ENCODE measurements at places on chromosomes 1 and 21.

- no peak for DNase-seq
Observed at GRCh38 chr21:16179773-16180172, 450.0 kb downstream of the USP25 start.

GRCh38 chr21:37281993-37282392 lies 14.9 kb upstream of the VPS26C start:
- no peak for DNase-seq

- DNase-seq: no peak
Observed at GRCh38 chr21:14454016-14455009, 71.4 kb upstream of the HSPA13 start.

GRCh38 chr1:160708118-160708517 lies 3.5 kb downstream of the CD48 start:
- DNase-seq: no peak

DNA sequence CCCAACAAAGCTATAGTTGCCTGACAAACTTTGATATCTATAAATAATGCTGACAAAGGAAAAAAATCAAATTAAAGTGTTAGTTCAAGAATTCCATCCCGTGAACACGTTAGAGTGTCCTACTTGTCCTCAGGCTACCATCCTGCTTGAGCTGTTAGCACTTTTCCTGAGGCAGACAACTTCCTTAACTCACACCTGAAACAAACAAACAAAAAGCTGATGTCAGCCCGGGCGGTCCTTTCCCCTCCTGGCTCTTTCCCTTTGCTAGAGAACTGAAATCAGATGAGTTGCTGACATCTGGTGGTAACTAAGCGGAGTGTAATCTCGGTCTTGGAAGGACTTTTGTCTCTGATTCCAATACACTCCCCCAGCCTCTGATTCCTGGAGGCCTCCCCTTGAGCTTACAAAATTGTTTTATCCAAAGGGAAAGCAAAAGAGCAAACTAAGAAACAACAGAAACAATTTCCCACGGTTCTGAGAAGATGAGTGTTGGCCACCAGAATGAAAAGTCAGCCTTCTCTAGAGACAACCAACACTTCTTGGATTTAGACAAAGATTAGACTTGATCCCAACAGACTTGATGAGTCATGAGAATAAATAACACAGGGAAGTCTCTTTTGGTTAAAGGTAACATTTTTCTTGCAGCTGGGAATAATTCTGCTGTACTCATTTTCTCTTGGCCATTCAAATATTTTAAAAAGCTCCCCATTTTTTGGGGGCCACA lies 135.4 kb downstream of the PROX1 start:
- peak; percentile 51 for DNase-seq

DNA sequence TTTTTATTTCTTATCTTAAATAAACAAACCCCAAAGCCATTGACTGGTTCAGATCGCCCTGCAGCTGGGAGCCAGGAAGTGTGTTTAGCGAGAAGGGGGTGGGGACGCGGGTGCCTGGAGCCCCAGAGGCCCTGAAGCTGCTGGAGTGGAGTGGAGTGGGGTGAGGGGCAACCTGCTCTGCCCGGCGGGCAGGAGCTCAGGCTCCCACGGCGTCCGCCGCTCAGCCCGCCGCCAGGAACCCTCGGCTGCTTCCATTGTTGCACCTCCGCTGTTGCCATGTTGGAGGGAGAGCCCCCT lies 673 bp downstream of the PIK3C2B start:
- DNase-seq: no peak

- no peak for DNase-seq
Observed at GRCh38 chr21:42496839-42497202, 797 bp upstream of the RSPH1 start.

DNA sequence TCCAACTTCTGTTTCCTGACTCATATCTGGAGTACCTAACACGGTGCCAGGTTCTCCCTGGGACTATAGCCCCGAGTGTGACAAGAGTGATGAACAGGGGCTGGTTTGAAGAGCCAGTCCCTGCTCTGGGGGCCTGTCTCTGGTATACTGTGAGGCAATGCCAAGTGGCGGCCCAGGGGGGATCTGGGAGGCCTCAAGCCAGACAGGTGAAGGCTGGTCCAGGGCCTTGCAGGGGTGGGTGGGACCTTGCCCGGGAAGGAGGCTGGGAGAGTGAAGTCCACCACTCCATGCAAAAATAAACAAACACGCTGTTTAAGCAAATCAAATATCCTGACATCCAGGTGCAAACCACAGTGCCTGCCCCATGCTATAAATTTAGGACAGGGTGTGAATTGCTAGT lies 6.8 kb upstream of the PLXNA2 start:
- no peak for DNase-seq

DNA sequence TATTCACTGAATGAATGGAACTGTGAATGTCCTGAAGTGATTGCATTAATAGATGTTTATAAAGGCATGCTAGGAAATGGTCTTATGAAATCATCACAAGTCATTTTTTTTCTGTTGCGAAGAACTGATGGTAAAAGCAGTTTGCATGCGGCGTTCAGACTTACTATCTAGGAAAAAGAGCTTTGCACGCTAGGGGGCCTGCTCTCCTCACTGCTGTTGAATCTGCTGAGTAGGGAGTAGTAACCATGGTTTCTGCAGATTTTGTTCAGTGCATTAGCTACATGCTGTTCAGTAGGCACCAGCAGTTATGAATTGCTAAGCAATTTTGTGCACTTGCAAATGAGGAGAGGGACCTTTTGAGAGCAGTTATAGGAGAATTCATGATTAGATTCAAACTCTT lies 57.9 kb downstream of the CENPF start:
- DNase-seq: no peak

- DNase-seq: no peak
Observed at GRCh38 chr1:25758466-25759070, 41.4 kb upstream of the SELENON start.

GRCh38 chr1:236396665-236397043 lies 2.6 kb downstream of the EDARADD start:
- no peak for DNase-seq

DNA sequence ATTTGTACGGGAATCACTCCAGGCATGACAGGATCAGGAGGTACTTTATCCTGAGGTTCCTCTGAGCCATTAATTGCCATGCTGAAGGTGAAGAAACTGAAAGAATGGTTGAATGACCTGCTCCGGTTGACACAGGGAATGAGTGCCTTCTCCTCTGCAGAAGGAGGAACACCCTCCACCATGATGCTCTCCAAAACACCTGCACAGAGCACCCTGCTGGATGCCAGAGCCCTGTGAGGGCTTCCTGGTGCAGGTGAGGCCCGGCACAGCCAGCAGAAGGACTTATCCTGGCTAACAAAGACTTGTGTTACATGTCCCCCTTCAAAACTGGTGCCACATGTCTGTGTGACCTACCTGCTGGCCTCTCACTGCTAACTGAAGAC lies 14.3 kb upstream of the LBR start:
- DNase-seq: no peak

DNA sequence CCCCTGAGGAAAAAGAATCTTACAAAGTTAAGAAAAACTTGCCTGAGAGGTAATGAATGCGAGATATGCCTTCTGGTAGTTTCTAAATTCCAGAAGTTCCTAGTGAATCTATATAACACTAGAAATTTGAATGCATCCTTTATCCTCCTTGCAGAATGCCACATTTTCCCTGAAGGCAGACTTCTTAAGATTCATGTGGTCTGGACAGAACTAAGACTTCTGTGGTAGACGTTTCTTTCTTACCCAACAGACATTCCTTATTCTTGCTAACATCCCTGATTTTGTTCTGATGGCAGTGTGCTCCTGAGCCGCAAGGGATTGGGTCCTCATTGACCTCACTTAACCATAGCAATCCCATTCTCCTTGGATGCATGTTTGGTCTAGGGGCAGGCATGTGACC lies 121.3 kb upstream of the PAPPA2 start:
- no peak for DNase-seq

GRCh38 chr1:160710517-160711252 lies 937 bp downstream of the CD48 start:
- DNase-seq: no peak

GRCh38 chr1:187665483-187665882 lies 836.7 kb downstream of the PLA2G4A start:
- no peak for DNase-seq

DNA sequence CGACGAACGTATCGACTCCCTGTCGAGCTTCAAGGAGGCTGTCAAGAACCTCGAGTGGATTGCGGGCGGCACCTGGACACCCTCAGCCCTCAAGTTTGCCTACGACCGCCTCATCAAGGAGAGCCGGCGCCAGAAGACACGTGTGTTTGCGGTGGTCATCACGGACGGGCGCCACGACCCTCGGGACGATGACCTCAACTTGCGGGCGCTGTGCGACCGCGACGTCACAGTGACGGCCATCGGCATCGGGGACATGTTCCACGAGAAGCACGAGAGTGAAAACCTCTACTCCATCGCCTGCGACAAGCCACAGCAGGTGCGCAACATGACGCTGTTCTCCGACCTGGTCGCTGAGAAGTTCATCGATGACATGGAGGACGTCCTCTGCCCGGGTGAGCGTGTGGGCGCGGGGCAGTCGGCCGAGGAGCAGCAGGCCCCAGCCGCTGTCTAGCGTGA lies 28.0 kb downstream of the COL6A2 start:
- DNase-seq: no peak

DNA sequence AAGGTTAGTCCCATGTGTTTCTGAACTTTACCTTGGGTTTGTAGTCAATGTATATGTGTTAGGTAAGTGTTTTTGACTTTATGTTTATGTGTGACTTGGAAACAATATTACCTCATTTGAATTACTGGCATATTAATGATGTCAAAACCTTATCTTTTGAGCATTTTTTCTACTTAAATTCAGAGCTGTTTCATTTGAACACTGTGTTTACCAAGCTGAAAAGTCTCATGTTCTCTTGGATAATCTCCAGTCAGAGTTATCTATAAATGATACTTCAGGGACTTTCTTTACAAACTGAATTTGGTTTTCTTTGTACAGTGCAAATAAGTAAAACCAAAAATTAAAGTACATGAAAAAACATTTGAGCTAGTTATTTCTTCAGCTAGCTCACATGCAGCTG lies 30.0 kb downstream of the ADAMTS1 start:
- no peak for DNase-seq

DNA sequence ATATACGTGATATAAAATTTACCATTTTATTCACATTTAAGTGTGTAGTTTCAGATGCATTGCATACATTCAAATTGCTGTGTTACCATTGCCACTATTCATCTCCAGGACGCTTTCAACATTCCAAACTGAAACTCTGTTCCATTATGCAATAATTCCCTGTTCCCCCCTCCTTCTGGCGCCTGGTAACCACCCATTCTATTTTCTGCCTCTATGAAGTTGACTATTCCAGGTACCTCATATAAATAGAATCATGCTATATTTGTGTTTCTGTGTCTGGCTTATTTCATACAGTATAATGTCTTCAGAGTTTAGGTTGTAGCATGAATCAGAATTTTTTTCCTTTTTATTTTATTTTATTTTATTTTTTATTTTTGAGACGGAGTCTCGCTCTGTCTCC lies 41.7 kb downstream of the SLC22A15 start:
- DNase-seq: no peak

DNA sequence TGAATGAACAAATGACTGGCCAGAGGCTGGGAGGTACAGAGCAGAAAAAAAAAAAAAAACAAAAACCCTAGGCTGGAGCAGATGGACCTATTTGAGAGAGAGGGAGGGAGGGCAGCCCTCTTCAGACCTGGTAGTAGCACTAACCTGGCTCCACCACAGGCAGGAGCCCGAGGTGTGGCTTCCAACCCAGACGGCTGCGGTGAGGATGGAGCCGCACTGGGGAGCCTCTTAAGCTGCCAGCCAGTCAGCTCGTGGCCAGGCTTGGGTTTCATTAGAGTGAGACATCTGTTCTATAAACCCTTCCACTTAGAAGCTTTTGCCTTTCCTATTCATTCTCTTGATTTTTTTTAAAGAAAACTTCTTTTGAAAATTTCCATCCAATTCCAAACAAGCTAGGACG lies 16.8 kb downstream of the LGR6 start:
- DNase-seq: no peak

GRCh38 chr21:17793246-17794123 lies 25.7 kb downstream of the C21orf91 start:
- DNase-seq: no peak

DNA sequence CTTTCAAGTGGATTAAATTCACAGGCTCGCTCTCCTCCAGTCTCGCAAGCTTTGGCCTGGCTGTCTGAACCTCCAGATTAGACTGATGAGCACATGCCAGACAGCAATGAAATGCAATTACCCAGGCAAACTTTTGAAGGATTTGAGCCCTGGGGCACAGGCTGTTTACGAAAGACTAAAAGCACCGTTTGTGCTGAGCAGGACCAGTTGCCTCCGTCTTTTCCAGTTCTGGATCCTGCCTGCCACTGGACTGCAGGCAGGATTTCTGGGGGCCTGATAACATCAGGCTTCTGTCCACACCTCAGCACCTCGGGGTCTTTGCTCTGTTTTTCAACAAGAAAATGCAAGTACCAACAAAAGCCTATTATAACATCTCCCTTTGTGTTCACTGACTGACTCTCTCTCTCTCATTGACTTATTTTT lies 145.7 kb downstream of the CLIC6 start:
- DNase-seq: no peak

GRCh38 chr1:228339059-228339704 lies 67.5 kb downstream of the TRIM11 start:
- DNase-seq: no peak

GRCh38 chr1:150006881-150007421 lies 3.6 kb downstream of the OTUD7B start:
- DNase-seq: no peak

DNA sequence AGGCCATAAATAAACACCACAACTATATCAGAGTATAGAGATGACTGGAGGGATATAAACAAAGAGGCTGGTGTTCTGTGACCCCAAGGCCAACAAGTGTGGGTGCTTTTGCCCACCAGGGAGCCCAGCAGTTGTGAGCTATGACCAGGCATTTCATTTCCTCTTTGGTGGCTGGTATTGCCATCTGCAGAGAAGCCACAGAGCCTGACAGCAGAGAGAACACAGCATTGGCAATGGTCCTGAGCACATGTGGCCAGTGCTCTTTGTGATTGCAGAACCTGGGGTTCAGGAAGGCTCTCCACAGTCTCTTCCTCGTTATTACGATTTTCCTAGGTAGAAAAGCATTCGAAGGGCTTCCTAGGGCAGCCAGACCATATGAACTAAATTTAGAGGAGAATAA lies 112.3 kb downstream of the TM2D1 start:
- no peak for DNase-seq

GRCh38 chr1:72620453-72620852 lies 338.1 kb upstream of the NEGR1 start:
- DNase-seq: no peak

DNA sequence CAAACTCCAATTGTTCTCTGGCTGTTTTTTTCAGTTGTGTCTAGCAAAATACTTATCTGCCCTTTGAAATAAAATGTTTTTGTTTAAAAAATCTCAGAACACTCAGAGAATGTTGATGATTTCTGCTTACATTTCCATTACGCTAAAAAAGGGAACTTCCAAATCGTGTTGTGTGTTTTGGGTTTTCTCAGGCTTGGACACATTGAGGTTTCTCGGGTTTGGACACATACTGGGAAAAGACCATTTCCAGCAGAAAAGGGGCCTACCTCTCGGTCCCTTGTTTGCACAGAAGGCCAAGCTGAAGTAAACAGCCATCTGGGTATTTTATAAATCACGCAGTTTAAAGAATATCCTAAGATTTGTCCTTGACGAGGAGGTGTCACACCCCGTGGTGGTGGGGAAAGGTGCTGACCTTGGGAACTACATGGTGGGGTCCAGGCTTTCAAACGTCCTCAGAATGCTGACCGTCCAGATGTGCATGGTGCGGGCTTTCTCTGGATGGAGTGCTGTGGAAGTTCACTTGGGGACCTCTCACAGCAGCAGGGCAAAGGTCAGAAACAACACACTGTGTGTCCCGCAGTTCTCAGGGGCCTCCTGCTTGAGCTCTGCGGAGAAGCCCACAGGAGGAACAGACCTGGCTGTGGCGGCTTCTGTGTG lies 67.8 kb downstream of the SLC37A1 start:
- DNase-seq: no peak
